Vagina (tissue), 2 donors: ENCODE measurements at places on chromosomes 16 and 17.

DNA sequence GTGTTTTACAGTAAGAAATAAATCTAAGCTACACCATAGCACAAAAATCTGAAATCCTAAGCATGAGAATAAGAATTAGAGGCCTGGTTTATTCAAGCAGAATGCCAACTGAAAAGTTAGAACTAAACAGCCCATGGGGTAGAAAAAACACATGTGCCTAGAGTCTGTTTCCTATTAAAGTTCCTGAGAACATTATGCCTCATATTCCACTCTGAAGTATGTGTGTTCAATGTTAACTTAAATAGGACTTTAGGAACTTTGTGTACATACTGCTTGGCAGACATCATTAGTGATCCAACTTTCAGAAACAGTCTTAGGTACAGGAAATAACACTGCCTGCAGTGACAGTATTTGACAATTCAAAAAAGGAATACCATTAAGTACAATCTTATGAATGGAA lies 18.2 kb downstream of the HEATR6 start:
- DNase-seq, result no peak

- no peak for DNase-seq
These were observed at the start of gene SECTM1 for GRCh38 chr17:82333279-82334171. SECTM1 (minus strand) TSS chr17:82333766; CDS start chr17:82327240, 6,526 bp downstream.

GRCh38 chr17:17203173-17203730 lies 2.9 kb downstream of the PLD6 start:
- DNase-seq, result no peak

DNA sequence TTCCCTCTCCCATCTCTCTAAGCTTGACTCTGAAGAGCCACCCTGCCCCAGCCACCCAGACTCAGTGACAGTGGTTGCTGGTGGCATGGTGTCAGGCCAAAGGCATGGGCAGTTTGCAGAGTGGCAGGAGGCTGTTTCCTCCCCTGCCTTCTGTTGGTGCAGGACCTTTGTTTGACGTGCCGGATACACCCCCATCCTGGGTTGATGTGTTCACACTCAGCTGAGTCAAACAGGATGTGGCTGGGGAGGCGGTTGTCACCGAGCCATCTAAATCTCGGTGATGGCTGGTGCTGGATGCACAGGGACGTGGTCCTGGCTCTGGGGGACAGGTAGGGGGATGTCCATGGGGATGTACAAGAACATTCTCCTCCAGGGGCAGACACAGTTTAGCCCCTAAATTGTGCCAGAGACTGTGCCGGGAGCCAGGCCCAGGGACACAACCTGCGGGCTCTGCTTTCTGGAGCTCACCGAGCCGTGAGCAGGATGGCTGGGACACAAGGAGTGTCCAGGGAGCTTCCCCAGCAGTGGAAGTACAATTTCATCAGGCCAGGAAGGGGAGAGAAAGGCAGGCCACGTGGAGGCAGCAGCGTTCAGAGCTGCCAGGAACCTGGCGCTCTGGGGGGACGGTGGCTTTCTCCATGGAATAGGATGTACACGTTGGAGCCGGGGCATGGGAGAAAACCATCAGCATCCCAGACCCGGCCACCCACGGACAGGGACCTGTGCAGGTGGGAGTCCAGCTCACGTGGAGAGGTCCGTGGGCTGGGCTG lies 264.2 kb downstream of the SEC14L1 start:
- no peak for DNase-seq

DNA sequence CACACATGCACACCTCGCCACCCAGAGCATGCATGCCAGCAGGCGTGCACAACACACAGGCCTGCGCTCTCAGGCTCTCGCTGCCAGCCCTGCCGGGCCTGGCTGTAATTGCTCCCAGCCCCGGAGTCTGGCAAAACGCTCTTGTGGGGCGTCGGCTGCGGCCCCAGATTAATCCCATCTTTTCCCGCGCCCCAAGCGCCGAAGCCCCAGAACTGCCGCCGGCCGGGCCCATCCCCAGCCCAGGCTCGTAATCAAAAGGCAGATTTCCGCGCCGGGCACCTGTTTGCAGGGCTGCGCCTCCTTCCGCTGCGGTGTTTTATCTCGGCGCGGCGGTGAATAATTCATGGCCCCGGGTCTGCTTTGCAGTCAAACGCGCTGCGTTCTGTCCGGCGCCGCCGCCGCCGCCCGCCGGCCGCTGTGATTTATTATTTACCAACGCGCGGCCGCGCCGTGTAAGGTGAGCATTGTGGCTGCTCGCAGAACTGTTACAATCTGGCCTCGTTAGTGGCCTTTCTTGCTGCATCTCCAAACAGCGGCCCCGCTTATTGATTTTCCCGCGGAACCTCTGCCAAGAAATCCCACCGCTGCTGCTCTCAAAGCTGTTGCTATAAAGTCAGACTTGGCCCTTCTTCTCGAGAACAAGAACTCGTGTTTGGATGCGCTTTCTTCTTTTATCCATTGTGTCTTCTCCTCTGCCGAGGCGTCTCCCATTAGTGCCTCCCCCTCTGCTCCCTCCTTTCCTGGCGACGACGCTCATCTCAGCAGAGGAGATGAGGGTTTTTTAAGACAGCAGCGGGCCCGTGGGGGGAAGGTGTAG lies 126.1 kb downstream of the IRX5 start:
- no peak for DNase-seq

DNA sequence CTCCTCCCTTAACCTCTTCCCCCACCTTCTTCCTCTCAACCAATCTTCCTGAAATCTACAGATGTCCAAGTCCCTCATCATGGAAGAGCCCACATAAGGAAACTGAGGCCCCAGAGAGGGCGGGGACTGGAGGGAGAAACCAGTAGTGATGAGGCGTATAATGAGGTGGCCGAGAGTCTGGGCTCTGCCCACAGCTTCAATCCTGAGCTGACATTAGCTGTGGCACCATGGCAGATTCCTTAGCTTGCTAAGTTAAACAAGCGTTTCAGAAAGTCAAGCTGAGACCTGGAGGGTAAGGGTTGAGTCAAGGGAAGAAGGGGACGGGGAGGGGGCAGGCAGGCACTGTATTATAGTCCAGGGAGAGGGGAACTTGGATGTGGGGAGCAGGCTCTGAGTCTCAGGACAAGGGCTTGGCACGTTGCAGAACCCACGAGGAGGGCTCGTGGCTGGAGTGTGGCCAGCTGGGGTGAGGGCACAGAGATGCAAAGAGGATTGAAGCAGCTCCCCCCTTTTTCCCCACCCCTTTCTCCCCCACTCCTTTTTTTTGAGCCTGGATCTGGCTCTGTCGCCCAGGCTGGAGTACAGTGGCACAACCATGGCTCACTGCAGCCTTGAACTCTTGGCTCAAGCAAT lies 13.3 kb downstream of the ARHGAP23 start:
- DNase-seq, result no peak

DNA sequence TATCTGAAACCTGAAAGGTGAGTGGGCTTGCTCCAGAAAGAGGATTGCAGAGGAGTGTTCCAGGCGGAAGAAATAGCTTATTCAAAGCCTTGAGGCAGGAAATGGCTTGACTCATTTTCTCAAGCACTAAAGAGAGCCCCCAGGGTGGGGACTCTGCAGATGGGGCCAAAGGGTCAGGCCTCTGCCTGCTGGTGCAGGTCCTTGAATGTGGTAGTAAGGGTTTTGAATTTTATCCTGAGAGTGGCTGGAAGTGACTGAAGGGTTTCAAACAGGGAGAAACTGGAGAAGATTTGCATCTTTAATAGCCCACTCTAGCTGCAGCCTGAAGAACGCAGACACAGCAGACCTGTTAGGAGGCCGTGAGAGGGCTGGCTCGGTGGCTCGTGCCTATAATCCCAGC lies 144.4 kb downstream of the CCT6B start:
- no peak for DNase-seq

- DNase-seq, result no peak
These were observed 497 bp downstream of the BCL7C start for GRCh38 chr16:30893417-30893743.

- no peak for DNase-seq
These were observed 135.8 kb upstream of the CPHXL start for GRCh38 chr16:75862098-75862386.

- no peak for DNase-seq
These were observed 23.7 kb downstream of the CDH1 start for GRCh38 chr16:68760671-68761275.

GRCh38 chr17:55407641-55408566 lies 13.7 kb downstream of the MMD start:
- no peak for DNase-seq

DNA sequence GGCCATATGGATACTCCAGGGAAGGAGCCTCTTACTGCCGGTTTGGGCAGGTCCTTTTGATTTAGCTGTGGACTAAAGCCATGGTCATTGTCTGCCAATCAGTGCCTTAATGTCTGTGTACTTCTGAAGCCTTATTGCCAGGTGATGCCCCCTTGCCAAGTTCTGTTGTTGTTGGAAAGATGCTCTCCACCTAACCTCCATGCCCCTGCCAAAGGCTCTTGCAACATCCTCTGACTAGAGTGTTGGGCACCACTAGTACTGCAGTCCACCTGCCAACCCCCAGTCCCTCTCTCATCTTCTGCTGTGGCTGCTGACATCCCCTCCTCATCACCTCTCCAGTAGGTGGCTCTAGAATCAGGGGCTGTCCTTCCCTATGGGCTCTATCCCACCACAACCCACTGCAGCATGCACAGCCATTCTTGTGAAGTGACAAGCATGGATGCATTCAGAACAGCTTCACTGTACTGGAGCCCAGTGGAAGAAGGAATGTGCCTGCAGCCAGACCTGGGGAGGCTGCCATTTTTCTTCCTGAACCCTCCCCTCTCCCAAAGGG lies 375.3 kb upstream of the CDH5 start:
- no peak for DNase-seq
